ENCODE measurements at places on chromosomes 5 and 9.

GRCh38 chr9:31870276-31870675 lies 514.2 kb upstream of the ACO1 start:
- DNase-seq = no peak

GRCh38 chr9:115939065-115939765 lies 214.4 kb upstream of the PAPPA start:
- DNase-seq = no peak

DNA sequence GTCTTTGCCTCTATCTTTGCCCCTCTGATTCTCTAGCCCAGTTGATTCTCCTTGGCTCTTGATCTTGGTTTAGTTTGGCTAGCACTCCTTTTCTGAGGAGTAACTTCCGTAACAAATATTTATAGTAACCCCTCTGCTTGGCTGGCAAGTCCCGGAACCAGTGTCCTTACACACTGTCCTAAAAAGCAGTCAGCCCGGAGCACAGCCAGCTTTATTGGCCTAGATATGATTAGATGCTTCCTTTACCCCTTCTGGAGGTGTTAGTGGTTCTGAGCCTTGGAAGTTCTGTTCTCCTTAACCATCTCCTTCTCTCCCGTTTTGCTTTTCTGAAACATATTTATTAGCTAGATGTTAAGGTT lies 17.0 kb upstream of the MSMP start:
- DNase-seq = no peak

DNA sequence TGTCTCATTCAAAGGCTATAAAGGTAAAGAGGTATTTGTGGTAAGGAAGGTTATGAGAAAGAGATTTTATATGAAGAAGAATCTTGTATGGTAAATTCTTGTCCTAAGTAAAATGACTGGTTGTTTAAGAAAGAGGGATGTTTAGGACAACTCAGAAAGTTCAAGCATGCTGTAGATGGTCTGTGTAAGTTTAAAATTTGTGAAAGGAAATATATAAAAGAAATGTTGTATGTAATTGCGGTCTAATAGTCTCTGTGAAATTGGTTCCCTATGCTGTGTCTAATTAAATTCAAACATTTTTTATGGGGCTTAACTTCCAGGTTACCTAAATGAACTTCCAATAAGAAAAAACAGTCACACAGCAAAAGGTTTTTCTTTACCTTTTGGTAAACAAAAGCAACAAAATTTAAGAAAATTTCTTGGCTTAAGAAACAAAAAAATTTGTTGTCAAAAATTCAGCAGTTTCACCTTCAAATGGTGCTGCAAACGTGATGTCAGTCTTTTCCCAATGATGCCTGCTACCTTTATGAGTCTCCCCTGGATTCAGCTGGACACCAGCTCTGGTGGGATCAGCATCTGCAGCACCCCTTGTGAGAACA lies 83.0 kb upstream of the FCN1 start:
- DNase-seq = no peak

DNA sequence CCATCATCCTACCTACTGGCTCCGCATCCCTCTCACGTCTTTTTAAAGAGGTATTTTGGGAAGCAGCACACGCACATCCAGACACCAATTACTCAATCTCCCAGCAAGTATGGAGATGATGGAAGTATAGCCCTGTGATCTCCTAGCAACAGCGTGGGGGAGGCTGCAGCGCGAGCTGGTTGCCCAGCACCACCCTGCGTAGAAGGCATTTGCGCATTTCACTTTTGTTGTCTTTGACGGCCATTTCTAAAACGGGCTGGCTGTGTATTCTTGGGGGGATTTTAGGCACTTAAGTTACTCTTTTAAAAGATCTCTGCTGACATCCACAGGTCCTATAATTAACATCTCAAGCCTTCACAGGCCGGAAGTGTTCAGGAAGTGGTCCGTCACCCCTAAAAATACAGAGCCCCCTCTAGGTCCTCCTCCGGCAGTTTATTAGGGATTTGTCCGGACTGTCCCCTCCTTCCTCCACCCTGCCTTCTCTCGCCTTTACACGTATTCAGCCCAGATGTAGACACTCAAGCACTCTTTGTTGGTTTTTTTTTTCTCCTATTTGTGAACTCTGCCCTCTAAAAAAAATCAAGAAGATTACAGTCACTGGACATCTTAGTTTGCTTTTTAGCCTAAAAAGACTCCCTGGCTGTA lies 371.4 kb downstream of the NTRK2 start:
- no peak for DNase-seq

DNA sequence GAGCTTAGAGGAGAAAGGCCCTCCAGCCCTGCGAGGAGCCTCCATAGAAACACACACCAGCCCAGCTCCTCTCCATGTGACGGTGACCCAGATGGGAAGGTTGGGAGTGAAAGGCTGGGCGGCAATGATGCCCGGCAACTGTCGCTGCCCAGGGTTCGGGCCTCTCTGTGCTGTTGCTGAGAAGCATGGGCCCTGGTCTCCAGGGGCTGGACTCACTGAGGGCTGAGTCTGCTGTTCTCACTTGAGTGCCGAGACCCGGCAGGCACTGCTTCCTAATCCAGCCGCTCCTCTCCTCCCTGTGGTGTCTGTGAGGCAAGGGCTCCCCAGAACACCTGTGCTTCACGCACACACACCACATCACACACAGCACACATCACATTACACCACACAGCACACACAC lies 493.6 kb downstream of the GADD45G start:
- DNase-seq = no peak

DNA sequence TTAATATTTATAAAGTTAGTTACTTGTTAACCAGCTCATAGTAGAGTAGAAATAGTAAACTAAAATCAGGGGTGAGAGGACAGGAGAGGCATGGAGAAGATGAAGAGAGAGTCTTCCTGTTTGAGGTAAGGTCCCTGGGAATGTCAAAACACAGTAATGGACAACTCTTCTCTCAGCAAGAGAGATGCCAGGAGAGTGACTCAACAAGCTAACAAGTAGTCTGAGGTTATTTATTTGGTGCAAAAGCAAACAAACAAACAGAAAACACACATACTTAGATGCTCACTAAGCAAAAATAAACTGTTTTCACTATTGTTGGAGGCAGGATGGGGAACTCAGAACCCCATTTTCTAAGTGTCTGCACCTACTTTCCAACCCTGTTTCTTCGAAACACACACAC lies 333.2 kb upstream of the RFX3 start:
- no peak for DNase-seq

- peak; percentile 23 for DNase-seq
These were observed 70.0 kb upstream of the IL17B start for GRCh38 chr5:149448831-149449714.

GRCh38 chr5:163894645-163895044 lies 389.2 kb downstream of the MAT2B start:
- DNase-seq = no peak

- DNase-seq = no peak
These were observed 21.0 kb downstream of the MACROH2A1 start for GRCh38 chr5:135377751-135378680.

DNA sequence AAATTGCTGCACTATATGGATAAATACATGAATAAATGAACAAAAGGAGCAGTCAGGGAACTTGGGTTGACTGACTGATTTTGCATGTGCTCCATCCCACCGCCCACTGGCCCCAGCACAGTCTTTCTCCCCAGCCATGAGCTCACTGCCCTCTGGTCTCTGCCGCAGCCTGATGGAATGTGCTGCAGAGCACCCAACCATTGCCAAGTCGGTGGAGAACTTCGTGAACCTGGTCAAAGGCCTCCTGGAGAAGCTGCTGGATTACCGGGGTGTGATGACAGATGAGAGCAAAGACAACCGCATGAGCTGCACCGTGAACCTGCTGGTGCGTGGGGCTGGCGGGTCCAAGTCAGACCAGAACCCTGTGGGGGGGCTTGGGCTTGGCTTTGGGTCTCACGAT lies 53.9 kb upstream of the INSYN2B start:
- no peak for DNase-seq

- DNase-seq = no peak
These were observed 11.0 kb downstream of the RASA1 start for GRCh38 chr5:87278590-87279100.

- no peak for DNase-seq
These were observed 19.5 kb upstream of the TMEM174 start for GRCh38 chr5:73153513-73153912.

GRCh38 chr5:172283020-172283861 lies at the start of gene UBTD2:
Gene UBTD2, minus strand, starts transcription at chr5:172283764. Its CDS starts 99 bp downstream, at chr5:172283665.
- no peak for DNase-seq

- DNase-seq = no peak
These were observed 100.9 kb downstream of the SMARCA2 start for GRCh38 chr9:2116073-2116472.

DNA sequence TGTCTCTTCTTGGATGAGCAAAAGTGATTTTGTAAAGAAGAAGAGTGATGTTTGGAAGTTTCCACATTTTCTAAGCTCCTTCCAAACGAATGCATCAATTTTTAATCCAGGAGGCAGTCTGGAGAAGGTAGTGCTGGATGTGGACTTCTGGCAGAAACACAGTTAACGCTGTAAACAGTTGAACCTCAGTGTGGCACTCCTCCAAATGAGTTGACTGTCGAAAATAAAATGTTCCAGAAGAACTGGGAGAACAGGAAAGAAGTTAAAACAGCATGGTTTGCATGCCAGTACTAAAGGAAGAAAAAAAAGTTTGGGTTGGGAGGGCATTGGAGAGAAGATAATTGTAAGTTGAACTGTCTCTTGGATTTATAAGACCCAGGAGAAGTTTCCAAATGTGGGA lies 6.5 kb downstream of the ZNF462 start:
- no peak for DNase-seq

DNA sequence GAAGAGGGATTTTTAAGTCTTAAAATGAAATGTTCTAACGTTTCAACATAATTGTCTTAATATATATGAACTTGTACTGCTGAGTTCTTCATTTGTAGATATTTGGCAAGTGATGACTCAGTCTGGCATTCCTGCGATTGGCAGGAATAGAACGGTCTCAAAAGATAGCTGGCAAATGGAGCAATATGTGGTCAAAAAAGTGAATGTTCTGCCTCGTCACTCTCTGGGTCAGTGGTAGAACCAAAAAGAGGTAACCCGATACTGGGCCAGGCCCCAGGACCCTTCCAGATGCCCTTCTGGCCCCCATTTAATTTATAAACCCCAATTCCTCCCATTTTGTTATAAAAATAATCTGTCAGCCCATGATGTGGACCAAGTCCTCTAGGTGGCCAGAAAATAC lies 39.2 kb downstream of the ZNF366 start:
- DNase-seq = no peak

DNA sequence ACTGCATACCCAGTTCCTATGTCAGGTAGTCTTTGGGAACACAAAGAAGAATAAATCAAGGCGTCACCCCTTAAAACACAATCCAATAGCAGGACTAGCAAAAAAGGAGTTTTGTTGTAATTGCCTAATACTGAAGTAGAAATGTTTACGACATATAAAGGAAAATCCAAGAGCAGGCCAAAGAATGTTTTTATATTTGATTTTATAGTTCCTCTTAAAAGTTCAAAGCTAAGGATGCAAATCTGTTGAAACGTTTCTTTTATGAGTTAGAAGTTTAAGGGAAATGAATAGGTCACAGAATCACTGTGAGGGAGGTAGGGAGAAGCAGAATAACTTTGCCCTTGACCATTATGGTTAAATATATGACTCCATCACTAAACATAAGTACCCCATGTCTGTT lies 136.1 kb downstream of the PAM start:
- DNase-seq = no peak

GRCh38 chr5:82613891-82614290 lies 335.7 kb upstream of the RPS23 start:
- no peak for DNase-seq

DNA sequence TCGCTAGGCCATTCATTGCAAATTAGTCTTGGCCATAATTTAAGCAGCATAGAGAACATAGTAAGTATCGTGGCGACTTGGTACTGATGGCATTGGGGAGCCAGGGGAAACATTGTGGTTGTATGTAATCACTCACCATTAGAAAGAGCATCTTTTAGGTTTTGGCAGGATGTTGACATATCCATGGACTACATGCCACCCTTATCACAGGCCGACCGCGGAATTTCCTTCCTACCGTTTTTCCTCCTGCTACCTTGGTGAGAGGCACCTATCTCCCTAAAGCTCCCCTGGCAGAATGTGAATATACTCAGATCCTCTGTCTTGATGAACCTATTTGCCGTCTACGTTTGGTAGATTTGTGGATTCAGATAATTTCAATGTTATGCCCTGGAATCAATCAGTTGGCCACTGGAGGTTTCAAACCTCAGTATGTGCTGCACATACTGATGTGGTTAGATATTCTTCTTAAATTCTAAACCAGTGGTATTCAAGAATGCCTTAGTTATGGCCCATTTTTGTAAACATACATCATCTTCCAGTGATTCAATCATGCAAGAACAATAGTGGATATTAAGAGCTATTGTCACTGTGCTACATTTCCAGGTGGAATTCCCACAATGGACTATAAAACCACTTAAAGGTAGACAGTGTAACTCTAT lies 271.0 kb upstream of the HAPLN1 start:
- DNase-seq = no peak

DNA sequence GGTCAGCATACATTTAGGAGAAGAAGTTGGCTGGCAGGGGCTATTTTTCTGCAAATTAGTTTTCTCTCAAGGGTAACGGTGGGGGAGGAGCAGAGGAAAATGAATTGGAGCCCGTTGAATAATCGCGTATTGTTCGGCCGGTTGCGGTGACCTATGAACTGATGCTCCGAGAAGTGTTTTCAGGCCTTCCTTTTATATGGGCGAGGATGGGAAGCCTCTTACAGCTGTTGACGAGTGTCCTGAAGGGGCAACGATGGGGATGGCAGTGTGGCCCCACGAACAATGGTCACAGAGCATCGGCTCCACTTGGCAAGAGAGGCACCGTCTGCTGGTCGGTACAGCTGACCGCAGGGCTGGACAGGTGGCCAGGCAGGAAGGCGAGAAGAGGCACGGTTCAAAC lies 400.7 kb downstream of the ZSWIM6 start:
- DNase-seq = no peak

- DNase-seq = no peak
These were observed 272.2 kb upstream of the NR4A3 start for GRCh38 chr9:99549441-99549840.

DNA sequence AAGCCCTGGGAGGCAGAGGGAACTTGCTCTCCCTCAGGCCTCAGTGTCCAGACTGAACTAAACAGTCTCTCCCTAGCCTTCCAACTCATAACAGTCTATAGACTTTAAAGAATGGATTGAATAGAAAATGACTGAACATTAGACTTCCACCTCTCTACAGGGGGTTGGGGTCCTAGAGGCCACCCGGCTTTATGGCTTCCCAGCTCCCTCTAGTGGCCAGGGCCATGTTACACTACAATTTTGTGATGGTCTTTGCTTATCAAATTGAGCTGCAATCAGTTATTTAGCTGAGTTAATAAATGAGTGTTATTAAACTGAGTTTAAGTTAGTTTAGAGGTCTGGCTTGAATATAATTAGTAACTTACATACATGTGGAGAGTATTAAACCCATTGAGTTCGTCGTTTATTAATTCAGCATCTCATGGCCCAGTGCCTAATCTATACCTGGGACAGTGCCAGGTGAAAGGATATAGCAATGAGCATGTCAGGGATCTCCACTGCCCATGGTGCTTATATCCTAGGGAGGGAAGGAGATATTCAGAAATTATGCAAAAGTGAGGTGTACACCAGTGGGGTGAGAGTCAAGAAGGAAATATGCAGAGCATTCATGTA lies 105.2 kb downstream of the SH3TC2 start:
- no peak for DNase-seq

GRCh38 chr5:180209137-180209581 lies at the start of gene RASGEF1C:
Gene RASGEF1C, minus strand, starts transcription at chr5:180209211. Its CDS starts 71,159 bp downstream, at chr5:180138052.
- DNase-seq = peak; percentile 2

- no peak for DNase-seq
These were observed 17.8 kb upstream of the TRAF1 start for GRCh38 chr9:120944434-120944843.

GRCh38 chr9:6153425-6153824 lies 62.2 kb upstream of the IL33 start:
- no peak for DNase-seq

GRCh38 chr5:88695931-88696330 lies 187.1 kb downstream of the MEF2C start:
- no peak for DNase-seq
